ENCODE measurements at places on chromosomes 1 and 21.

- no peak for DNase-seq
Observed at GRCh38 chr1:21251773-21252471, 38.3 kb downstream of the ECE1 start.

DNA sequence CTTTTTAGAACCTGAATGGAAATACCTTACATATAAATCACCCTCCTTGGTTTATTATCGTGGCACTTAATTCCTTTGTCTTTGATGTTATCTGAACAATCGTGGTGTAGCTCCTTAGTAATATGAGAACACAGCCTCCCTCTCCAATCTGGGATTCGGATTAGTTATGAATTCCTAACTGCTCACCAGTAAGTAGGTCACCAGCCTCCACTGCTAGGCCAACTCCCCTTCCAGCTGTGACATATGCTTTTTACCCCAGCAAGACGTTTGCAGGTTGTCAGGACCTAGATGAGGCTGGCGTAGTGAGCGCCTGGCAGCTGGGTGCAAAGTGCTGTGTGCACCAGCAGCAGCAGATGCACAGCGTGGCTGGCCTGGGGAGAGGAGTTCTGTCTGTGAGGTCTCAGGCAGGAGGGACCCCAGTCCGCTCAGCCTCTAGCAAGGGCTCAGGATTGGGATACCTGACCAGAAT is 38.2 kb downstream of the NTPCR start:
- DNase-seq = no peak

DNA sequence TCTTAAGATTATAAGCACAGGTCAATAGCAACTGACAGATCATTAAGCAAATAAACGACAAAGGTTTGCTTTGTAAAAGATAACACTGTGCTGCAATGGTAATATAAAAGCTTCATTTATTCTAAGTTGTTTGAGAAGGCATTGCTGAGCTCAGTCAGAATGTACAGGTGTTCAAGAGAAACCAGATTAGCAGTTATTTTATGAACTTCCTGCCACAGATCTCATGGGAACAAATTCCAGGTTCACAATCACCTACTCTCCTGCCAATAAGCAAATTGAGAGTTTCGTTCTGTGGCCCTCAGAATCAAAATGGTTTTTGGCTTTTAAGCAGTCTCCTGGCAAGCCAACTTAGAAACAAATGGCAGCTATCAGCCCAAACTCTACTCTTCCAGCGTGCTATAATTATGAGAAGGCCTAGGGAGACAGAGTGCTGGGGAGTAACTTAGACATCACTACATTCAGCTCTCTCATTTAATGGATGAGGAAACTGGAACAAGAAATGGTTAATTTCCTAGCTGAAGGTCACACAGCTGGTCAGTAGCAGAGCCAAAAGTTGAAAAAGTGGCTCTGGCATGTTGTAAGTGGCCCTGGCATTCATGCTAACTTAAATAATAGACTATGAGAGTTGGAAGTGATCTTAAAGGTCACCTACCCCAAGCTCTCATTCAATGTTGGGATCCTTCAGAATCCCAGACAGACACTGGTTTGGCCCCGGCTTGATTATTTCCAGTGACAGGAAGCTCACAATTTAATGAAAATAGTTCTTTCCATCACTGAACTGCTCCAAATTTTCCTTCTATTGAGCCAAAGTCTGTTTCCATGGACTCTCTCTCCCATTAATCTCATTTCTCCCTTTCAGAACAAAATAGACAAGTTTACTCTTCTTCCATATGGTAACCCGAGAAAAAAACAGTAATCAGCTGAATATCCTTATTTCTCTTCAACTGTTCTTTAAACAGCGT is 82.6 kb upstream of the EDEM3 start:
- no peak for DNase-seq

GRCh38 chr1:12596007-12596821 is 21.8 kb downstream of the DHRS3 start:
- no peak for DNase-seq

GRCh38 chr1:18047122-18047521 is 60.5 kb upstream of the IGSF21 start:
- no peak for DNase-seq

DNA sequence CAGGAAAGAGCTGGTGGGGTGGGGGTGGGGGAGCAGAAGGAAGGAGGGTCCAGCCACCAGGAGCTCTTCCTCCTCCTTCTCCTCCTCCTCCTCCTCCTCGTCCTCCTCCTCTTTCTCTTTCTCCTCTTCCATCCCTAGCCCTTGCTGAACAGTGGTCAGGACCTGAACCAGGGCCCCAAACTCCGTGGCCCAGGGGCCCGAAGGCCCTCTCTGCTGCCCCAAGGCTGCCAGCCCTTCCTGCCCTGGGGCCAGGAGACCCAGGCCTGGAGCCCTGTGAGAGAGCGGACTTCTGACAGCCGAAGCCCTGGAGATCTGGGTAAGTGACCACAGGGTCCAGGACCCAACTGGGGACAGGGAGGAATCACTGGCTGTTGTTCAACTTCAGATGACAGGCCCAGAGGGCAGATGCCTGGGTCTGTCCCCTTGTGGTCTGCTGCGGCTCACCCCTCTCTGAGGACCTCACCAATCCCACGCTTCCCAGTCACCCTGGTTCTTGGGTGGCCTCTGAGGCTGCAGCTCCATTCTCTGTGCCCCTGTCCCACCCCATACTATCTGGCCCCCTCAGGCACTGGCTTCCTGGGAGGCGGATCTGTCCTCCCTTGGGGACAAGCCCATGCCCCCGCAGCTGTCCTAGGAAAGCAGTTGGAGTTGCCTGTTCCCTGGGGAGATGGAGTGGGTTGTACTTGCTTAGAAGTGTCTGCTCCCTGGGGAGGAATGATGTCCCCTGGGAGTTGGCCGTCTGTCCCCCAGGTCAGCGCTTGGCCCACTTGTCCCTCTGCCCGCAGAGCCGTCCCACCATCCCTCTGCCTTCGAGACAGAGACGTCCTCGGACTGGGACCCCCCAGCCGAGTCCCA is 51.8 kb downstream of the VWA5B1 start:
- no peak for DNase-seq

- DNase-seq = no peak
Observed at GRCh38 chr1:68453060-68453670, 3.4 kb upstream of the RPE65 start.

DNA sequence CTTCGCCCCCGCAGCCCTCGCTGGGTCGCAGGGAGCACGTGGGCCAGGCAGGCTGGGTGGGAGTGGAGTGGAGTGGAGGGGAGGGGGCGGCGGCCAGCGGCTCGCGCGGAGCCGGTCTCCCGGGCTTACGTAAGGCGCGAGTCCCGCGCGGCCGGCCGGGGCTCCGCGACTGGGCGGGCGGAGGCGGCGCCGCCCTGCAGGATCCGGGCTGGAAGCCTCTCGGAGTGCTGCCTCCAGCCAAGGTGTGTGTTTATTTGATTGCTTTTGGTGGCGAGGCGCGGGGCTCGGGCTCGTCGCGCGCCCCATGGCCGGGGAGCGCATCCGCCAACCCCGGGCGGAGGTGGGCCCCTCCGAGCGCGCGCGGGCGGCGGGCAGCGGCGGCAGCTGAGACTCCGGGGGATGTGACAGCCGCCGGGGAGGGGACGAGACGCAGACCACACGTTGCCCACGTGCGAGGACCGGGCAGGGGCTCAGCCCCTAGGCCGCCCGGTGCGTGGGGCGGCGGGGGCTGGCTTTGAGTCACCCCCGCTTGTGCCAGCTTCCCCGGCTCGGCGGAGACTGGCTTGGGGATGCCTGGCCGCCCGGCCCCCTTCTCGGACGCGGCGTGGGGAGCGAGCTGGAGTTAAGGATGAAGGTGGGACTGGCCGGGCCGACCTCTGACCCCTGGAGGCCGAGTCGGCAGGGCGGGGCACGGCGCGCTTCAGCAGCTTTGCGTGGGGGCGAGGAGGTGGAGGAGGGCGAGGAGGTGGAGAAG is 402 bp upstream of the AK4 start:
- no peak for DNase-seq

DNA sequence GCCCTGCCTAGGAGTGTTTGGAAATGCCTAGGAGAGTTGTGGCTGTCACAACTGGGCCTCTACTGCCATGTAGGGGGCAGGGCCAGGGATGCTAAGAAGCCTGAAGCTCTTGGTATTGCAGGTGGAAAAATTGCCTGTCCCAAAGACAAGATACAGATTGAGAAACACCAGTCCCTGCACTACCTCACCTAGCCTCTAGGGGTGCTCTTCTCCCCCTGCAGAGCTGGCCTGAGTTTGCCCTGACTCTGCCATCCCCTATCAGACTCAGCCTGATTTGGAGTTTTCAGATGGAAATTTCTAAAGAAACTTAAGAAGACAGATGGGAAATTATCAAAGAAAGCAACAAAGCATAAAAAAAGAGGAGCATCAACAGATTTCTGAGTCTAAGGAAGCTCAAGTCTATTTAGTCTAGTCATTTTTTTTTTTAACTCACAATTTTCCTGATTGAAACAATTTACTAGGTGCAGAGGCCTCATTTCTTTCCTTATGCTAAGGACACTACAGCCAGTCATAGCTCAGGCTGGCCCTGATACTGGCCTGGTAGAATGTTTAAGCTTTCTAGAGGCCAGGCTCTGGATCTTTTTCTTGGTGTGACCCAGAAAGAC is 61.4 kb upstream of the LRRN2 start:
- DNase-seq = peak; percentile 22

DNA sequence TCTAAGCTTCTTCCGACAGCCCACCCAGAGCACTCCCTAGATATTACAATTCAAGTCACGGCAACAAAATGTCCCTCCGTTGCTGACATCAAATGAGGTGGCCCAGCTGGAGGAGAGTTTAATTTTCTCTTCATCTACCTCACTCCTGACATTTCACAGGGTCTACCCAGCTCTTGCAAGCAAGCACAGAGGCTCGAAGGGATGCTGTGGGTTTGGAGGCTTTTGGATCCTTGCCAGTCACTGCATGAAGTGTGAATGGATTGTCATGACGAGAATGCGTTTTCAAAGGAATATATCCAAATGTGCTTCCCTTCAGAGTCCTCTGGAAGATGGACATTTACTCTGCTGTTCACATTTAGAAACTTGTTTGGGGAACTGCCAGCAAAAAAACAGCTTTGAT is 33.5 kb downstream of the CAPN8 start:
- DNase-seq = no peak

GRCh38 chr1:88421997-88422396 is 262.1 kb upstream of the PKN2 start:
- no peak for DNase-seq

- no peak for DNase-seq
Observed at GRCh38 chr1:95197616-95198252, 36.3 kb upstream of the RWDD3 start.

DNA sequence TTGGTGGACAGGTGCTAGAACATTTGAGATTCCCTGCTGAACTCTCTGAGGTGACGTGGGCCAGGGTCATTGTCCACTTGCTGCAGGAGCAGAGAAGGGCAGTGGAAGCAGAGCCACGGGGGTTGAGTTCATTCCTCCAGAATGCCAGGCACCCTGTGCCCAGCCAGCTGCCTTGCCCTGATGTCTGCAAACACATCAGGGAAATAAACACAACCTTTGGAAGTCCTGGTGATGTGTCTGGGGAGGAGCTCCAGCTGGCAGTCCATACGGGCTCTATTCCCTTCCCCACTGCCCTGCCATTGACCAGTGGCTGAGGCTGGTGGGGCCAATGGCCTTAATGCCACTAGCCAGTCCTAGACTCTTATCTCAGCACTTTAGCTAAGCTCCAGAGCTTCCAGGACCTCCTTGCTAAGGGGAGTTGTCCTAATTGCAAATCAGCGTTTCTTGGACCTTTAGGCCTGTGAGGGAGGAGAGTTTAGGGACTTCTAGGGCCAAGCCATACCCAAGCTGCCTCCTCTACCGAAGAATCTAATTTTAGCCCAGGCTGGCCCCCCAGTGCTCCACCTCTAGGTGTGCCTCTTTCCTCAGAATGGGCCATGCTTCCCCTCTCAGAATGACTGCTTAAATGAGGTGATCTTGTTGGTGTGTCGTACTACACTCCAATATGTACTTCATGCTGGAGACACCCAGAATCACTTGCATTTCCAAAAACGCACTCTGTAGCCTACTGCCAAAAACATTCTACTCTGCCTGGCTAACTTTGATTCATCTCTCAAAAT is 25.9 kb upstream of the MFSD2A start:
- DNase-seq = no peak

DNA sequence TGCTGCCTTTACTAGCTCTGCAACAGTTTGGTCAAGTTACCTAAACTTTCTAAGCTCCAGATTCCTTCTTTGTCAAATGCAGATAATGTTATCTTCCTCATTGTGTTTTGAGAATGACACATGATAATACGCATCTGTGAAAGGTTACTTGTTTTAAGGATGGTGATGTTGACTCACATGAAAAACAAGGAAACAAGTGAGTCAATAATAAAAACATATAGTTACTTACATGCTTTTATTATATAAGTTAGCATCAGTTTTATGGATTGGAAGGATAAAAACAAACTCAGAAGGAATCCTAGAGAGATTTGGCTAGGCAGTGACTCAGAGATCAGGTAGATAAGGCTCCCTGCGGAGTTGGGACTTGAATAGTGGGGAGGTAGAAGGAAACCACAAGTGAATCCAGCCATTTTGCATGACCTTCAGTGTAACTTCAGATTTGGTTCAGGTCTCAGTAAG is 144.6 kb downstream of the LMO4 start:
- DNase-seq = no peak

- DNase-seq = no peak
Observed at GRCh38 chr1:54937469-54937868, 43.0 kb upstream of the TMEM61 start.

- no peak for DNase-seq
Observed at GRCh38 chr1:47871799-47872353, 125.3 kb downstream of the TRABD2B start.

- DNase-seq = no peak
Observed at GRCh38 chr1:238465449-238465848, 574.7 kb upstream of the ZP4 start.

- no peak for DNase-seq
Observed at GRCh38 chr1:53259932-53260331, 21.6 kb upstream of the MAGOH start.

DNA sequence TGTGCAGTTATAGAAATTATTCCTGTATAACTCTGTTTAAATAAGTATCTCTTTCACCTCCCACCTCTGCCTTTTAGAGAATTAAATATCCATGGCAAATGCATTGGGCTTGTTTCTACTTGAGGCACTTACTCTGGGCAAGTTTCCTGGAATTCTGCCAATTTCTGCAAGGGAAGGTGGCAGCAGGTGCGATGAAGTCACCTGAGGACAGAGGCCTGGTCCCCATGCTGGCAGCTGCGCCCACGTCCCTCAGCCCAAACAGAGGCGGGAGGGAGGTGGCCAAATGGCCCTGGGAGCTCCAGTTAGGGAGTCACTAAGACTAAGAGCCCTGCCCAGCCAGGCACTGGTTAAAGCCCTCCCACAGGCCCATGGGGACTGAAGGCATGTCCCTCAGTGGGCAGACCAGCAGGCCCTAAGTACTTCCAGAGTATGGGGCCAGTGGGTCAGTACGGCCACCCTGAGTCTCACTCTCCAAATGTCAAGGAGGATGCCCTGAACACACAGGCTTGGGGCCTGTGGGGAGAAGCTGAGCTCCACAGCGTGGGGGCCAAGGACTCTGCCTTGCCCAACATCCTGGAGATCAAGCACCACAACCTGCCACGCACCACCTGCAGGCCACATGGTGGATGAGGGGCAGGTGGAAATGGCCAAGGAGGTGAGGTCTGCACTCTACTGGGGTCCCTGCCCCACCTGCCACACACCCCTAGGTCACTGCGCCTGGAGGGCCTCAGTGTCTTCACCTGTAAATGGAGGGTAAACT is 19.4 kb downstream of the ACOT7 start:
- no peak for DNase-seq

Measured in T-helper 2 cell (primary cell).